ENCODE measurements at places on chromosomes 5 and 9.

GRCh38 chr5:179345433-179346321 lies at the start of gene ADAMTS2:
ADAMTS2 (minus strand) TSS chr5:179345461; CDS start chr5:179345328, 133 bp downstream.
- no peak for DNase-seq

GRCh38 chr5:68260467-68260866 lies 44.9 kb downstream of the PIK3R1 start:
- DNase-seq = no peak

GRCh38 chr9:138075496-138075895 lies 197.9 kb downstream of the CACNA1B start:
- no peak for DNase-seq

DNA sequence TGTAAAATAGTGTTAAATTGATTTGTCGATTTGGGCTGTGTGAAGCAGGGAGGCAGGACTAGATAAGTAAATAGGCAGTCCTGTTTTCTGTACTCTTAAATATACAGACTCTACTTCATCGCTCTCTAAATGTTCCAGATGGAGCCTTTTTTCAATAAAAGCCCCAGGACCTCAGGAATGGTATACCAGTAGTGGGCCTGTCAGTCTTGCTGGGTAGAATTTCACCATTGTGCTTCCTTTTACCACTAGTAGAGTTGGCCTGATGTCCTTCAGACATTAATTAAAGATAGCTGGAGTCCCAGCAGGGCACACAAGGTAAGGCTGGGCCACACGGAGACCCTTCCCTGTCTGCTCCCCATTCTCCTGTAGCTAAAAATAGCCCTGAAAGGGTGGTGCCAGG lies 6.0 kb downstream of the SNX18 start:
- no peak for DNase-seq

- no peak for DNase-seq
These were observed 157.8 kb upstream of the TNC start for GRCh38 chr9:115275753-115276152.

DNA sequence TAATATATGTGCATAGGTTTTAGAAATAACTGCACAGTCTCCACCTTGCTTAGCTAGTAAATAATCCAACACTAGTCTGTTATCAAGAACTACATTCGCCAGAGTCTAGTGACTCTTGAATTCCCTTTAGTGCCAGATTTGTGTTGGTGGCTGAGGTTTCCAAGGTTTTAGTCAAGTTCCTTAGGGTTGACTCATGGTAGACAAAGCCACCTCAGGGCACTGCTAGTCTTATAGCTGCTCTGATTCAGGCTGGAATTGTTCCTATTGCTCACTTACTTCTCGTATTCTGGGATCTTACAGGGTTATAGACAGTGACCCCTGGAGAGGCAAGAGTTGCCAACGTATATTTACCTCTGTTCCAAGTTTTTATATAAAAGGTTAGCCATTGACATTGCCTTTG lies 1369.8 kb upstream of the CDH9 start:
- peak; percentile 88 for DNase-seq

DNA sequence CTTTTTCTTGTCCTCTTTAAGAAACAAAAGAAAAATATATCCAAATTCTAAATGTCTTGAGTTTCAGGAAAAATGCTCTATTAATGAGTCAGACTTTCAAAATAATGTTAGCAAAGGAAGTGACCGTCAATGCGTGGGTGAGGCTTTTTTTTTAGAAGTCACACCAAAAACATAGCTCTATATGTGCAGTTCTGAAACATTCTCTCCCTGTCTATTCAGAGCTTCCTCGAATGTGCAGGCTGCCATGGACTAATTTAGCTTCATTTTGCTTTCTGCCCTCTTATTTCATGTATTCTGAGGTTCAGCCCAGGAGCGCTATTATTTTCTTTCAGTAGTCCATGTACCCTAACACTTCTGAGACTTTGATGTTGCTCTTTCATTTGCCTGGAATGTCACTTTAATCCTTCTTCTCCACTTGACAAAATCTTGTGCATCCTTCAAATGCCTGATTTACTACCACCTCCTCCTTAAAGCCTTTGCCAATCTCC lies 72.5 kb upstream of the RASA1 start:
- DNase-seq = peak; percentile 46

DNA sequence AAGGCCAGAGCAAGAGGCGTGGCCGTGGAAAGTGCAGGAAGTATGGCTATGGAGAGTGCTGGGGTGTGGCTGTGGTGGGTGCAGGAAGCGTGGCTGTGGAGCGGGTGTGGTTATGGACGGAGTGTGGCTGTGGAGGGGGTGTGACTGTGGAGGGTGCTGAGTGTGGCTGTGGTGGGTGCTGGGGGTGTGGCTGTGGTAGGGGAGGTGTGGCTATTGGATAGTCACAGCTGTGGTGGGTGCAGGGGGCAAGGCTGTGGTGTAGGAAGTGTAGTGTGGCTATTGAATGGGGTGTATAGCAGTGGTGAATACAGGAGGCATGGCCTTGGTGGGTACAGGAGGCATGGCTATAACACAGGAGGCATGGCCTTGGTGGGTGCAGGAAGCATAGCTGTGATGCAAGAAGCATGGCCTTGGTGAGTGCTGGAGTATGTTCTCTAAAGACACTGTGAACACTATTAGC lies 40.8 kb upstream of the SPATA31C2 start:
- no peak for DNase-seq
